ENCODE measurements at places on chromosomes 5 and 9. TPM values are rescaled to one million over a fixed set of nuclear protein-coding genes. Genes with fewer than 3 reads are reported as not detected.

RASGRF2 gene
- 16.9 TPM for polyA plus RNA-seq

NRARP gene
- not detected for polyA plus RNA-seq

PRUNE2 gene
- polyA plus RNA-seq: not detected

PRSS3 gene
- not detected for polyA plus RNA-seq

- no peak for DNase-seq
Observed at GRCh38 chr9:121658591-121658990, 7.2 kb downstream of the DAB2IP start.

DNA sequence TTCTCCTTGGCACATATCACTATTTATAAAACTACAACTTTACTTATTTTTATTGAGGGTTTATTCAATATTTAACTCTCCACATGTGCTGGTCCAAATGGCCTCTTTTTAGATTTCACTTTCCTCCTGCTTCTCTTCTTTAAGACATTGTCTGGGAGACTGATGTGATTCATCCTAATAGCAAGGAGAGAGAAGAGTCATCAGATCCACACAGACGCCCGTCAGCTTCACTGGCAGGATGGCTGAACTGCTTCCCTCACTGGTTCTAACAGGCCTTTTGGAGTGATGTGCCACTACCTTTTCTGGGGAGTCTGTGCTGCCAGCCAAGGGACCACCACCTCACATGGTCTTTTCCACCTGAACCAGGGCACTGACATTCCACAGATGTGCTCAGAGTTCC lies 16.5 kb upstream of the ROR2 start:
- DNase-seq: no peak

DNA sequence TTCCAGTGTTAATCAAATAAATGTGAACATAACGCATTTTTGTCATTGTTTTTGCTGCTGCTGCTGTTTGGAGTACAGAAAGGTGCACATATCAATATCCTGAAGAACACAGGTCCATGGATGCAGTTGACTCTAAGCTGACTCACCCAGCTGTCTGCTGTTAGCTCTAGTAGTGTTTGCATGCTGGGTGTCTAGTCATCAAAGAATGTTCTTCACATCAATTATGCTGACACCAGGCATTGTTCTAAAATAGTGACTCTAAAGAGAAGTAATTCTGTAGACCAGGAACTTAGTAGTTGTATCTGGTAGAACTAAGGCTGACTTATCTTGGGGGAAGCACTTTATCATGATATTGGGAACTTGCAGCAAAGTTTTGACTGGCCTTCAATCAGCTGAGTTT lies 55.7 kb upstream of the DPYSL3 start:
- no peak for DNase-seq

DNA sequence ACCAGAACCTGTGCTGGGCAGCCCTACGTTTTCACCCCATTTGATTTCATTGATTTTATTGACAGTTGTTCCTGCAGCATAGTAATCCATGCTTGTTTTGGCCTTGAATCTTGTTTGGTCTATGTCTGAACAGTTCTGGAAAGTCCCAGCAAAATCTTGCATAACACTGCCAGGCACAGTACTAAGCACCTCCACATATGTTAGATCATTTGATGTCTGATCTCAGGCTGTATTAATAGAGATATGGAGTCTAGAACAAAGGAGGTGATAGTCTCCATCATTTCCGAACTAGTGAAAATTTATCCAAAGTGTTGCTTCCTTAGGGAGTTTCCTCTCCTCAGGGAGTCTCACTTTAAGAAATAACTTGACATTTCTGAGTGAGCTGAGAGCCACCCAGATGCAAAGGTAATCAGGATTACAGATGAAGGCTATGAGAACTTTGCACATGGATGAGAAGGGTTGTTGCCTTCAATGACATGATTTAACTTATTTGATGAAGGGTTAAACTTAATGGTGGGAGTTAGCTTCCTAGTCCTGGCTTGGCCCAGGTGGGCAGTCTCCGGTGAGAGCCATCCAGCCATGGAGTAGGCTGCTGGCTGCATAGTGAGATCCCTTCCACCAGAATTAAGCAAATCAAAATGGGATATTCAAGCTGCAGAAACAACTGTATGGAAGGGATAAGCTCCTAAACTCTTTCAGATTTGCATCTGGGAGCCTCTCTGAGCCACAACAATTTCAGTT lies 173.8 kb upstream of the MVB12B start:
- DNase-seq: no peak

GRCh38 chr5:88756953-88757352 lies 126.0 kb downstream of the MEF2C start:
- no peak for DNase-seq

DNA sequence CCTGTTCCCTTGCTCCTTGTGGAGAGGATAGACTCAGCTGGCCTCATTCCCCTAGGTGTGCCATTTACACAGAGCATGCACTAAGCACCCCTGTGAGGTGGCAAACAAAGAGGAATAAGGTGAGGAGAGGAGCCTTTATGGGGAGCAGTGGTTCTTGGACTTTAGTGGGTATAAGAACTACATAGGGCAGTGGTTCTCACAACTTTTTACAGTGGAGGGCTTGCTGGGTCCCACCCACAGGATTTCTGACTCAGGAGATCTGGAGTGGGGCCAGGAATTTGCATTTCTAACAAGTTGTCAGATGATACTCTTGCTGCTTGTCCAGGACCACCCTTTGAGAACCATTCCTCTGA lies 42.0 kb downstream of the CSF1R start:
- DNase-seq: no peak
